ENCODE measurements at places on chromosomes 7 and 10.

GRCh38 chr10:121243609-121244241, 354.5 kb downstream of the FGFR2 start:
- no peak for DNase-seq

DNA sequence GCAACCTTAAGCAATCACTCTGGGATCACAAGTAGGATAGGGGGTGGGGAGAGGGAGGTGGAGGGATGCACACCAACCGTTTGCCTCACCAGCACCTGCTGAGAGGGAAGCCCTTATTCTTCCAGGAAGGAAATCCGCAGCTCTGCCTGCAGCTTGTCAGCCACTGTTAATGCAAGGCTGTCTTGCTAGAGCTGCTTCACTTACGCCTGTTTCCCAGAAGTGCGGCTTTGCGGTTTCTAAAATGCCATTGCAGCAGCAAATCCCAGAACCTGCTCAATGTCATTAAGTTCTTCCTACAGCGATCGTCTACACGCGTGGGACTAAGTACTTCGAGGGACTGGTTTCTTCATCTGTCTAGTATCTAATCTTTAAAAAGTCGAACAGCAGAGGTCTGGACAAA, 191.1 kb downstream of the ZMYND11 start:
- no peak for DNase-seq

DNA sequence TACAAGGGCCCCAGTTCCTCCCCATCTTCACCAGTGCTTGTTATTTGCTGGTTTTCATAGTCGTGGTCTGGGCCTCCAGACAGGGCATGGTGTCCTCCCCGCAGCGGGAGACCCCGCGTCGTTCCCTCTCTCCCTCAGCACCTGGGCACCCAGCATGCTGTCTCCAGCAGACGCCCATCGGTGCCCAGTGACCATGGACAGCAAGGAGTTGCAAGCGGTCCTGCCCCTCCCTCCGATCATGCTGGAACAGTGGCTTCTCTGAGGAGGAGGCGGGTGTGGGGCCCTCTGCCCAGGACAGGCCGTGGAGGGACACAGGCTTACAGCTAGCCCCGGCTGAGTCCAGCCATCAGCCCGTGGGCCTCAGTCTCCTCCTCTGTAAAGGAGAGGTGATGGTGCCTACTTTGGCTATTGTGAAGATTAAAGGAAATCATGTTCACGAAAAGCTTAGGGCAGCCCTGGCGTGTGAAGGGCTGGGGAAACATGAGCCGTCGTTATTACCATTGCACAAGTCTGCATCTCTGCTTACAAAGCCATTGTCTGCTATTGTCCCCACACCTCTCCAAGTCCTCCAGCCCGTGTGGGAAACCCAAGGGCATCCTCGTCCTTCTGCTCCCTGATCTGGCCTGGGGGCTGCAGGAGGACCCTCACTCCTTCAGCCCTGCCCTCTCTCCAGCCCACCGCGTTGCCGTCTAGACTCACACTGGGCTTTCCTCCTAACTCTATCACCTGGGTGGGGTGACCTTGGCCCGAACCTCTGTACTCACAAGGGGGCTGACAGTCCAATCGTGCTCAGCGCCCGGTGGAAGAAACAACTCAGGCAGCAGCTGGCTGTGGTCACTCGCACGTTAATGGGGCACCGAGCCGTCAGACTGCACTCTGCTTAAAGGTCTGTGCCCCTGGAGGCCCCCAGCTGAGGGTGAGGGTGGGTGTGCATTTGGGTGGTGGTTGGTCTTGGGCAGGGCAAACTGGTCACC, 29.9 kb downstream of the EN2 start:
- DNase-seq: no peak

DNA sequence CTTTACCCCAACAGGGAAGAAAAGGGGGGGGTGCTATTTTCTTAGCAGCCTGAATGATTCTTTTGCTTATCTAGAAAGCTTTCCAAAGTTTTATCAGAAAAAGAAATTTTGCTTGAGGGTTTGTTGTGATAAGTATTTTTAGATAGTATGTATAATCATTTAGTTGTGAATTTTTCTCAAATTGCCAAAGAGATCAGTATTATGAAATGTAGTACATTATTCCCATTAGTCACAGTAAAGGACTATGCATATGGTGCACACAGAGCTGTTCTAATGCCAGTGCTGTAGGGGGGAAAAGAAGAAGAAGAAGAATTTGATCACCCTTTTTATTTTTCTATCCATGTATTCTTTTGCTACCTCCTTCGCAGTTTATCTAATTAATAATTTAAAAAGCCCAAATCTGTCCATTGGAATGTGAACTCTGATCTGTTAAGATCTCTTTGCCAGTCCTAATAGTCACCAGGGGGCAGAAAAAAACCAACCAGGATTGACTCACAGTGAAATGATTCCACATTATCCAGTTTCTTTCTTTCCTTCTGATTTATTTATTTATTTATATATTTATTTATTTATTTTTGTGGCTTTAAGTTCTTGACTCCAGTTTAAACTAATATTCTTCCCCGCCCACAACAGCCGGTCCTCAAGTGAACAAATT, 4.7 kb downstream of the RBM20 start:
- DNase-seq: no peak

DNA sequence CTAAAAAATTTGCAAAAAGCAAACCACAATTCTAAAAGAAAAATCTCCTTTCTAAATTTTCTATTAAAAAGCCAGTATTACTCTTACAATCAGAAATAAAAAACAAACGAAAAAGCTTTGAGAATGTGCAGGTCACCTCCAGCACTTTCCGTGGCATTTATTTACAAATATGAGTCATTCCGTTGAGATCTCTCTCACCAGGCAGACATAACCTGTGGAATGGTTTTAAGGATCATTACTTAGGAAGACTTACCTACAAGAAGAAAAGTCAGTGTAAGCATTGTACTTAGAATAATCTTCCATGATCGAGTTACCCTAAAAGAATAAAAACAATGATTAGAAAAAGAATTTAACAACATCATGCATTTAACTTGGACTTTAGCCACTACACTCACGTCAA, 3.3 kb downstream of the SUN3 start:
- DNase-seq: no peak

DNA sequence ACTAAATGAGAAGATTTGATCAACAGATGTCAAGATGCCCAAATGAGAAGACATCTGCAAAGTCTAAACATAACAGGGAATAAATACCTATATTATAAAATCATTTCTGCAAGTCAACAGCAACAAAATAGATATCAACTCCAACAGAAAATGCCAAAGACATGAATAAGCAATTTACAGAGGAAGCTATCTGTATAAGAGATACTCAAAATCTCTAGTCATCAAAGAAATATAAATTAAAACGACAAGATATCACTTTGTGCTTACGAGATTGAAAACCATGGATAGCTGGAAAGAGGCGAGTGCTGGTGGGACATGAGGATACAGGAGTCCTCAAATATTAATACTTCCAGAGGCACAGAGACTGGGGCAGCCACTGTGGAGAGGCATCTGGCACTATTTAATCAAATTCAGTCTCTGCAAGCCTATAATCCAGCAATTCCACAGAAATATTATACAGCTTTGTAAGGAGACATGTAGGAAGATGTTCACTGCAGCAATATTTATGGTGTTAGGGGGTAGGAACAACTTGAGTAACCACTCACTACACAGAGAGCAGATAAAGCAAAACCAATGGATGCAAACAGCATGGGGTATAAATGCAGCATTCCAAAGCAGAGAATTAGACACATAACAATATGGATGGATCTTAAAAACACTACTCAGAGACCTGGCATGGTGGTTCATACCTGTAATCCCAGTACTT, 4.8 kb downstream of the DNMBP start:
- no peak for DNase-seq

GRCh38 chr10:64379898-64380297, 858.7 kb downstream of the REEP3 start:
- no peak for DNase-seq

DNA sequence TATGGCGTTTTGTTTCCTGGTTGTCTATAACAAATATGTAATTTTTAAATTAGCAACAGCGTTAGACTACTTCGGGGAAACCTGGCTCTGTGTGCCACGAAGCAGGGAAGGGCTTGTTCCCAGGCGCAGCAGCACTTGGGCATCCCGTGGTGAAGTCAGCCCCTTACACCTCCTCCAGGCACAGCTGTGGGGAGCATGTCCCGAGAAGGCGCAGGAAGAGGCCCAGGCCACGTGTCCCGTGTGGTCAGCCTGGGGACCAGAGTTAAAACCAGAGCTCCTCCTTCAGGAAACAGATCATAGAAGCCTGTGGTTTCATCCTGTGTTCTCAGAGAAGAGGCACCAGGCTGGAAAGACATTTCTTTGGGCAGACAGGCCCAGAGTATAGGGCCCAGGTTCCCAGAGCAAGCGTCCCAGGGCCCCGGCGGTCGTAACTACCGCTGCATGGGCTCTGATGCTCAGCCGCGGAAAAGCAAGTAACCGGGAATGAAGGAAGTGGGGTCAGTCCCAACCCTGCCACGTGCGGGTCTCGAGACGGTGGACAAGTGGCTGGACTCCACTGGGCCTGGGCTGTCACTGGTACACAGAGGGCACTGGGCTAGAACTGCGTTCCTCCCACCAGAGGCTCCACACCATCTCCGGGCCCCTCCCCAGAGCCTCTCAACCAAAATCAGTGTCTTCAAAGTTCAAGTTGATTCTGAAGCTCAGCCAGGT, 7.1 kb downstream of the NUDT1 start:
- DNase-seq: peak; percentile 89

- no peak for DNase-seq
Measured at GRCh38 chr10:19169684-19170083, 121.1 kb downstream of the MALRD1 start.

DNA sequence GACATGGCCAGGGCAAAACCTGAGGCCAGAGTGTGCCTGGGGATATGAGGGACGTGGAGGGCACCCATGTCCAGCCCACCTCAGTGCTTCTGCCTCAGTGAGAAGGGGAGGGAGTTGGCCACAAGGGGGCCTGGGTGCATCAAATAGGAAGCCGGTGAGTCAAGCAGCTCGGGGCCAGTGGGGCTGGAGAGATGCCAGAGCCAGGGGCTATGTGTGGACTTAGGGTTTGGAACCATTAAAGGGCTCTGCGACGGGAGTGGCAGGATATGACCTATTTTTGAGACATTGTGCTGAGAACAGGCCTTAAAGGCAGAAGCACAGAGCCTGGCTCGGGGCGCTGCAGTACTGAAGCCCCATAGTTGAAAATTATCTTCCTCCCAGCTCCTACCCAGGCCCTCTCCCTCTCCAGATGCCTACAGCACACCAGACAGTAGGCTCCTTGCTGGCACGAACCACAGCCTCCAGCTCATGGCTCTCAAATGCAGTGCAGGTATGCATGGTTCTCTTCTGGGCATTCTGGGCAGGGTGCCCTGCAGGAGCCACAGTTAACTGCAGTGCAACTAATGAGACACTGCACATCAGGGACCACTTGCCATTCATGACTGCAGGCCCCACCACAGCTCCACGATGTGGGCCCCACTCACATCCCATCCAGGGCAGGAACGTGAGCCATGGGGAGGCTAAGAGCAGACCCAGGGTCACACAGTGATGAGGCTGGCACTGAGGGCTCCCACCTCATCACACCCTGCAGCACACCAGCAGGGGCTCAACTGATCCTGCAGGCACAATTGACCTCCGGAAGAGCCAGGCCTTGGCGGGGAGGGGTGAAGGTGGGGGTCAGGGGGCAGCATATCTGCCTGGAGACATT, 7.2 kb upstream of the PGAM2 start:
- DNase-seq: no peak

DNA sequence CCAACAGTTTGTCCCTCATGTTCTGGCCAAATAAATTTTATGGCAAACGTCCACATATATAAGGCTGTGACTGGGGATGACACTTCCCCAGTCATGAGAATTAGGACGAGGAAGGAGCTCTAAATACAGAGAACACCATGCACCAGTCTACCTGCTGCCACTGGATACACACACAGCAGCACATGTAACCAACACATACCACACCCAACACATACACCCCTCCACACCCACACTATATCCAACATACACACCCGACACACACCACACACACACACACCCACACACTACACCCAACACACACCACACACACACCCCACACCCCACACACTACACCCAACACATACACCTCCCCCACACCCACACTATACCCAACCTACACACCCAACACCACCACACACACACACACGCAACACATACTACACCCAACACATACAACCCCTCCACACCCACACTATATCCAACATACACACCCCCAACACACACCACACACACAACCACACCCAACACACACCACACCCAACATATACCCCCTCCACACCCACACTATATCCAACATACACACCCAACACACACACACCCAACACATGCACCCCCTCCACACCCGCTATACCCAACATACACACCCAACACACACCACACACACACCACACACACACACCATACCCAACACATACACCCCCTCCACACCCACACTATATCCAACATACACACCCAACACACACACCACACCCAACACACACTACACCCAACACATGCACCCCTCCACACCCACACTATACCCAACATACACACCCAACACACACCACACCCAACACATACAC, 74.1 kb downstream of the HIPK2 start:
- no peak for DNase-seq

- no peak for DNase-seq
Measured at GRCh38 chr7:42574685-42575084, 337.2 kb downstream of the C7orf25 start.

DNA sequence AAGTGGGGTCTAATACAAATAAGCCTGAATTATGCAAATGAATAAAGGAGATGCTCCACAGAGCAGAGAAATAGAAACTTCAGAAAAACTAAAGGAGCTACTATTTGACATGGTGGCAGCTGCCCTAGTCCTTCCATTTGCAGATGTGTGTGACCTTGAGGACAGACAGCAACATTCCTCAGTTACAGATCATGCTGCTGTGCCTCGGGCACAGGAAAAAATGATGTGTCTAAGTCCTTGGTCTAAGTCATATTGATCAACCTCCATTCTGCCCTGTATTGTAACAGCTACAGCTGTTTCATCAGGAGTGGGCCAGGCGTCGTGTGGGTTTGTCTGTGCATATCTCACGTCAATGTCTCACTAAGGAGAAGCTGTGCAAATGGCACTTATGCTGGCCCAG, 710.4 kb downstream of the TNS3 start:
- DNase-seq: no peak

- no peak for DNase-seq
Measured at GRCh38 chr10:74419958-74420375, 268.9 kb downstream of the ADK start.
